ENCODE measurements at places on chromosomes 1 and 21.

- no peak for DNase-seq
Measured at GRCh38 chr1:246932366-246932700, 585 bp upstream of the AHCTF1 start.

GRCh38 chr1:115545096-115545720 is 96.6 kb upstream of the VANGL1 start:
- DNase-seq: no peak

DNA sequence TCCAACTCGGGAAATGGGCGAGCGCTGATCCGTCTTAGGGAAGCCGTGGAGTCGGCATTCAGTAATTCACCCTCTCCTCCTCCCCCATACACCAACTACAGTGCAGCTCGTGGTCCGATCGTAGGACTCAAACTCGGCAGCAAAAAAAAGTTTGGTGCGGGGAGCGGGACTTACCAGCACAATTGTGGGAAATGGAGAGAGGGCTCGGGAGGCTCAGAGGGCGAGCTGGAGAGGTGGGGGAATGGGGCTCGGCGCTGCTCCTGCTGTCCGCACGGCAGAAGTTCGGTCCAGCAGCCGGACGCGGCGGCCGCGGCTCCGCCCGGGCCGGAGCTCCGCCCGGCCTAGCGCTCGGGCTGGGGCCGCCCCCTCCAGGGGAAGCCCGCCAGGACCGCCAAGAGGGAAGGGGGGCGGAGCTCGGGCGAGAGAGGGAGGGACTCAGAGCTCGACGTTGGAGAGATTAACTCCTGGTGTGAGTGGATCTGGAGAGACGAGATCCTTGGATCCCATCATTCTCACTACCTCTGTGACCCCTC is 676 bp upstream of the PIAS3 start:
- DNase-seq: peak; percentile 41

GRCh38 chr1:170885551-170885950 is 49.8 kb upstream of the MROH9 start:
- no peak for DNase-seq

DNA sequence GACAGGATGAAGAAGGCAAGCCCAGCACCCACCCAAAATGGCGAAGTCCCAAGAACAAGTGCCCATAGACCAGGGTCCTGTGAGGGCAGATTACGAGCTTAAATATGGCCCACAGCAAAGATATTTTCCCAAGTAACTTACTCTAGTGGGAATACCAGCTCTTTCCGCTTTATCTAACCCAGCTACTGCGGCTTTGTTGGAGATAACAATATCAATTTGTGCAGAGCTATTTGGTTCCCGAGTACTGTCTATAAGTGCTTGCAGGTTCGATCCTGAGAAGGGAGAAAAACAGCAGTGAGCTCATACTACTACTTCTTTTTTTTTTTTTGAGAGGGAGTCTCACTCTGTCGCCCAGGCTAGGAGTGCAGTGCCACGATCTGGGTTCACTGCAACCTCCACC is 14.3 kb upstream of the DNAJC28 start:
- no peak for DNase-seq

DNA sequence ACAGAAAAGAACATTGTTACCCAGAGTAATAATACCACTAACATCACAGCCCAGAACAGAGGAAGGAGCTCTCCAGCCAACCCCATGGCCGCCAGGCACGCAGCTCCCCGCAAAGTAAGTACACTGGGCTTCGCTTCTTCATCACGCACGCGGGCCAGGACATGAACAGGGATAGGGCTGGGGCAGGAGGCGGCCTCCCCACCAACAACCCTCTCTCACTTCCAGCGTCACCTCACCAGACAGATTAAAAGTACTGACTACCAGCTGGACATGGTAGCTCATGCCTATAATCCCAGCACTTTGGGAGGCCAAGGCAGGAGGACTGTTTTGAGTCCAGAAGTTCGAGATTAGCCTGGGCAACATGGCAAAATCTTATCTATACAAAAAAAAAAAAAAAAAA is 78.3 kb downstream of the NPHP4 start:
- DNase-seq: no peak

DNA sequence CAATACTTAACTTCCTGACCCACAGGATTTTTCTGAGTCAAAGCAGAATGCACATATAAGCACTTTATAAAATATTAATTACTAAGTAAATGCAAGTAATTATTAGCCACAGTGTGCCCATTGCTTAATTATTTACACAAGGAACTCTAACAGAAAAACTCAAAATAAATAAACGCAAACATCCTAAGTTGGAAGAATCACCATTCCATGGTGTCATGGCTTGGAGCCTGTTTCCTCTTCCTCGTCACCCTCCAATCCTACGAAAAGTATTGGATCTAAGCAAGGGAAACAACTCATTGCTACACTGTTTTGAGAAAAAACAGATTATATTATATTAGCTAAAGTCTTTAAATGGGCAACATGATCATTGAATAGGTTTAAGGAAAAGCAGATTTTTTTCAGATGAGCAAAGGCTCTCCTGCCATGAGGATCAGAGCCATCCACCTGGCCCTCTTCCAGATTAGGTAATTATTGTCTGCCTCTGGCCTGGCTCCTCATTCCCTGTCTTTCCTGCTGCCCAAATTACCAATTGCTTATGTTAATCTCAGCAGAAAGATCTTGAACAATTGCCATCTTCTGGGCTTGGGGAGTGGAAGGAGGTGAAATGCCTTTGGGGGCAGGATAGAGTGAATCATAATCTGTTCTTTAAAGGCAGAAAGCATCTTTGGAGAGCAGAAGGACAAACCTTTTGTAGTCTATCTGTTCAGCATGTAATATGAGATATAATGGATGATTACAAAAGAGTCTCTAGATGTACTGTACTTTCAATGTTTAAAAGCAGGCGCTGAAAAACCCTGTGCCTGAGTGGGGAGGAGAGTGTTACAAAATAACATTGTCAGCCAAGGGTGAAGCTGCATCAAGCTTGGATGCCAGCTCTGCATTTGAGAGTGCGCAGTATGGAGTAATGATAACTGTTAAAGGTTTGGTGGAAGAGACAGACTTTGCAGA is 121.2 kb downstream of the DUSP10 start:
- DNase-seq: no peak

DNA sequence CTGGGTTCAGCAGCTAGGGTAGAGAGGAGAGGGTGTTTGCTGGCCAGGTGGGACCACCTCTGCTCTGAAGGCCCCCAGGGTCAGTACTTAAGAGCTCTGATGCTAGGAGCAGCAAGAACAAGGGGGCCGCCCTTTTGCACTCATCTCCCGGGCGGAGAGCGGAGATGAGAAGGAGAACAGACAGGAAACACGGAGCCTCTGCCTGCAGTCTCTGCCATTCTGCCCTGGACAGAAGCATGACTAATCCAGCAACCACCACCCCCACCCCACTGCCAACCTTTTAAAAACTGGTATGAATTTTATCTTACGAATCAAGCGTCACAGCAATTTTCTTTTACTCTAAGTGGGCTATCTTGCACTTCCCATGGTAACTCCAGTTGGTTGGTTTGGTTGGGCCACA is 34.5 kb downstream of the PARP1 start:
- no peak for DNase-seq

DNA sequence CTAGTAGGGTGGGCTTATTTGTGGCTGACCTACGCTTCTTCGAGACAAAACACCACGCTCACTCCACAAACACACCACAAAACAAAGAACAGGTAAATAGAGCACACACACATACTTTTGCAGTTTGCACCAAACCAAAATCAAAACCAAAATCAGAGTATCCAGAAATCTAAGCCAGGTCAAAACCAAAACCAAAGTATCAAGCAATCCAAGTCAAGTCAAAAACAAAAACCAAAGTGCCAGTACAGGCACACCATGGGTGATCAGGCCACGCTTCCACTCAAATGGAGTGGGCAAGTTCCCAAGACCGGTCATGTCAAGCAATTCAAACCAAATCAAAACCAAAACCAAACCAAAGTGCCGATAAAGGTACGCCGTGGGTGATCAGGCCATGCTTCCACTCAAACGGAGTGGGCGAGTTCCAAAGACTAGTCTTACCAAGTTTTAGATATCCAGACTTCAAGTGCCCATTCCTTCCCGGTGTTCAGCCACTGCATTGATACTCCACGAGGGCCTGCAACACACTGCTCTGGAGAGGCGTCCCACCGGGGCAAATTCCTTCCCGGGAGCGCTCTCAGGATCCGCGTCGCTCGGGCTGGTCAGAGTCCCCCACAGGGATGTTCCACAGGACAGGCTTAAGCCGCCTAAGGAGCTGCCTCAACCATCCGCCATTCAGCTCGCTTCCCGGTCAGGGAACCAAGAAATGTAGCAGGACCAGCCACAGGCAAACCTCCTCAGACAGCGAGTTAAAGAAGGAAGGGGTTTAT is 169.1 kb downstream of the CDC7 start:
- DNase-seq: no peak

DNA sequence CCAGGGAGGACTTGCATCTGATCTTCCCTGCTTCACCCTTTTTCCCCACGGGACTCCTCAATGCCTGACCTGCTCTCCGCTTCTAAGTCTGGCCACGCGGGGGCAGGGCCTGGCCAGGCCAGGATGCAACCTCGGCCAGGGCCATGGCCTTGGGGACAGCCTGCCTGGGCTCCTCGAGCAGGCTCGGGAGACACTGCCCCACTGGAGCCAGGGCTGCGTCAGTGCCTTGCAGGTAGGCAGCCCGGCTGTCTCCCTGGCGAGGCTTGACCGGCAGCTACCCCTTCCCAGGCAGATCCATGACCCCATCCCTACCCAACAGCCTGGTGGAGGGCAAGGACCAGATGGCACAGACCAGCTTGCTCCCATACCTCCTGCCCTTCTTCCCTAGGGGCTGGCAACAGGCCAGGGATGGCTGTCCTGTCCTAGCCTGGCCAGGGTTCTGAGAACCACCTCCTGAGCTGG is 2.7 kb upstream of the PRDM16 start:
- no peak for DNase-seq

- no peak for DNase-seq
Measured at GRCh38 chr1:195709821-195710220, 898.4 kb downstream of the KCNT2 start.

DNA sequence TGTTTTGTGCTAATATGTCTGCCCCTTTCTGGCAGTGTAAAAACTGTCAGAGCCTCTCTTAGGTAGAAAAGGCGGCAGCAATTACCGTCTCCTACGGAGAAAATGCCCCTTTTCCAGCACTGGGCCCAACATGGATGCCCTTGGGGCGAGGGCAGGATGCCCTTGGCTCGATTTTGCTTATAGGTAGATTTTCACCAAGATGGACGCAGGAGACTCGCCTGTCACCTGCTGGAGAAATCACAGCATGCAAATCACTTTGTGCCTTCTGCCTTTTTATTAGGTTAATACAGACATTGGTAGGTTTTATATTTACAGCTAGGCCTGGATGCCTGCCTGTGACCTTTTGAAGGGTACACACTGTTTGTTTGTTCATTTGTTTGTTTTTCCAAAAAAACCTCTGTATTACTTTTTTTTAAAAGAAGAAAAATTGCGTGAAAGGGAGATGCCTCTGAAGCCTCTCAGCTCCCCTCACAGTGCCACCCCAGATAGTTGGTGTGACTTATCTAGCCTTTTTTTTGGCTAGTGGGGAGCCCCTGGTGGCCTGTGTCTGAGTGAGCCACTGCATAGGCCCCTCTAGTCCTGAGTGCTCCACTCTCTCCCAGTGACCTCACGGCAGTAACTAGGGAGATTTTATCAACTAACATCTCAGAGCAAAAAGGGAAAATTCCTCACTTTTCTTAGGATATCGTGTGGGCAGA is 2.5 kb downstream of the ATP1B1 start:
- no peak for DNase-seq

DNA sequence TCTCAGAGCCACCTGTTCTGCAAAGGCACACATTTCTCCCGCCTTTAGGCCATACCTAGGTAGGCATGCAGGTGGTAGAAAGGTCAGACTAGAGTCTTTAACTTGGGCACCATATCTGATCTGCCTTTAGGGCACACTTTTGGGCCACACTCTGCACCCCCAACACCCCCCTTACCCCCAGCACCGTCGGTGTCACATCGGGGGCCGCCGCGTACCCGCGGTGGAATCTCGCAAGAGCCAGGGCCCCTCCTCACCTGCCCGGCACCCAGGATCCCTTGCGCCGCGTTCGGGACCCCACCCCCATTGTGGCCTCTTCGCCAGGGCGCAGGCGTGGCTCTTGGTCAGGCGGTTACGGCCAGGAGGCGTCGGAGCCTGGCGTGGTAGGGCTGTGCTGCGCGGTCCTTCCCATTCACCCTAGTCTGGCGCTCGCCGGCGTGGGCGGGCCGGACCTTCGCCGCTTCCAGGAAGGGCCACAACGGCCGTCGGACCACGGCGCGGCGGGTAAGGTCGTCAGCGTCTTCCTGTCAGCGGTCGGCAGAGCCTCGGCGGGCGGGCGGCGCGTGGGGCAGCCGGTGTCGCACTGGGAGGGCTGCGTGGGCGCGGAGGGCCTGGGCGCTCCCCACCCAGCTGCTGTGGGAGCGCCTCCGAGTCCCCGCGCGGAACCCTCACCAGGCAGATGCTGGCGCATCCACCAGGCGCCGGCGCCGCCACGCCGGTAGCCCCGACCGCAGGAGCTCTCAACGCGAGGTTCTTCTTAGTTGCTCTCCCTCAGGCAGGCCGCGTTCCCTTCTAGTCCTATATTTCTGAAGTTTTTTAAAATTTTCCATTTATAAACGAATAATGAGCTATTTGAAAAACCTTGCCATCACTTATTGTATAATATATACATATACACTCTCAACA is at the start of gene DNAH14:
Gene DNAH14 (plus strand): TSS at position 341 of the 903 bp plus-strand sequence. CDS start 23,028 bp downstream, outside the sequence.
- no peak for DNase-seq

DNA sequence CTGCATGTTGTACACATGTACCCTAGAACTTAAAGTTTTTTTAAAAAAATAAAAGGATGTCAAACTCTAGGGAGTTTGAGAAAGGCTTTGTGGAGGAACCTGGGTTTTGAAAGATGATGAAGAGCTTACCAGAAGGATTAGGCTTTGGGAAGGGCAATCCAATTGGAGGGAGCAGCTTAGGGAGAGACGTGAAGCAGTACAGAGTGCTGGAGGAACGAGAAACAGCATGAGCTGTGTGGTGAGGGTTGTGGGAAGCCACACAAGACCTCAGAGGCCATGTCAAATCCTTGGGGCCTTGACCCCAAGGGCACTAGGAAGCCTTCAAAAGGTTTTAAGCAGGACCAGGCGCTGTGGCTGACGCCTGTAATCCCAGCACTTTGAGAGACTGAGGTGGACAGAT is 8.4 kb upstream of the KPNA6 start:
- no peak for DNase-seq

- DNase-seq: no peak
Measured at GRCh38 chr1:62325081-62325480, 5.8 kb upstream of the KANK4 start.

- DNase-seq: no peak
Measured at GRCh38 chr1:58346036-58346355, 200.5 kb downstream of the OMA1 start.

DNA sequence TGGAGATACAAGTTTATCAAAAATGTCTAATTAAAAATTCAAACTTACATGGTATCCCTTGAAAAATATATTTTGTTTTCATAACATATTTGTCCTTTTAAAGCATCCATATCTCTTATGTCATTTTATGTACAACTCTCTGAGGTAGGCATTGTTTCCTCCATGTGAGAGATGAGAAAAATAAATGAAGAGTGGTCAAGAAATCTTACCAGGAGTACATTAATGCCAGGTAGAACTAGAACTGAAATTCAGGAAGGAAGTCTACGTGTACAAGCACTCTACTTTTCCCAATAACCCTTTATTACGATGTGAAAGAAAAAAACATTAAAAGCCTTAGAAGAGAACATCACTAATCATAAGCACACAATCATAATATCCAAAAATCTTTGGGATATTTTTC is 5.6 kb downstream of the BRINP3 start:
- no peak for DNase-seq

- no peak for DNase-seq
Measured at GRCh38 chr21:43332861-43333297, 94.1 kb downstream of the SIK1 start.

GRCh38 chr1:98677288-98677687 is 15.8 kb downstream of the SNX7 start:
- DNase-seq: no peak
